ENCODE measurements at places on chromosomes 1 and 21.
A peak's percentile ranks its signal among the peaks of the same experiment; 100 is the strongest.

DNA sequence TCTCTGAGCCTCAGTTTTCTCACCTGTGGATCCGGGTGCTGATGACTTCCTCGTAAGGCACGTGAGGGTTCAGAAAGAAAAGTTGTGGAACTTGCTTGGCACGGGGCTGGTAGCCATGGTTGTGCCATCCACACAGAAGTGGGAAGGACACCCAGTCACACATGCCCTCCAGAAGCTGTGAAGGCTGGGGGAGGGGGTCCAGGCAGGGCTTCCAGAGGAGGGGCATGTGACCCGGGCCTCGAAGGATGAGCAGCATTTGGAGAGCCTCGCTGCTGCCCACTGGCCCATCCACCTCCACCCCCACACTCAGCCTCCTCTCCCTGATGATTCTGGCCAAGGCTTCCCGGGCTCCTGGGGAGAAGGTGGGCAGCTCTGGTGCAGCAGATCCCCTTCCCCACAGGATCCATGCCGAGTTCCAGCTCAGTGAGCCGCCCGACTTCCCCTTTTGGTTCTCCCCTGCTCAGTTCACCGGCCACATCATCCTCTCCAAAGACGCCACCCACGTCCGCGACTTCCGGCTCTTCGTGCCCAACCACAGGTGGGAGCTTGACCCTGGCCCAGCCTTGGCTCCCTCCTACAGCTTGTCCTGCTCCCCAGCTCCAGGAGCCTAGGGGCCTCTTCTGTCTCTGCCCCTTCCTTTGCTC lies 9.4 kb downstream of the SELENON start:
- no peak for DNase-seq

- no peak for DNase-seq
Measured at GRCh38 chr1:183043872-183044854, 20.9 kb downstream of the LAMC1 start.

GRCh38 chr1:27503033-27503432 lies 13.1 kb upstream of the WASF2 start:
- no peak for DNase-seq

GRCh38 chr1:45623972-45624371 lies at the start of gene CCDC17:
CCDC17 (minus strand) TSS chr1:45624054; CDS start chr1:45623909, 145 bp downstream.
- no peak for DNase-seq

- DNase-seq: no peak
Measured at GRCh38 chr21:45383615-45384201, 21.3 kb upstream of the COL18A1 start.

GRCh38 chr1:114861384-114861783 lies 6.7 kb downstream of the SYCP1 start:
- no peak for DNase-seq

DNA sequence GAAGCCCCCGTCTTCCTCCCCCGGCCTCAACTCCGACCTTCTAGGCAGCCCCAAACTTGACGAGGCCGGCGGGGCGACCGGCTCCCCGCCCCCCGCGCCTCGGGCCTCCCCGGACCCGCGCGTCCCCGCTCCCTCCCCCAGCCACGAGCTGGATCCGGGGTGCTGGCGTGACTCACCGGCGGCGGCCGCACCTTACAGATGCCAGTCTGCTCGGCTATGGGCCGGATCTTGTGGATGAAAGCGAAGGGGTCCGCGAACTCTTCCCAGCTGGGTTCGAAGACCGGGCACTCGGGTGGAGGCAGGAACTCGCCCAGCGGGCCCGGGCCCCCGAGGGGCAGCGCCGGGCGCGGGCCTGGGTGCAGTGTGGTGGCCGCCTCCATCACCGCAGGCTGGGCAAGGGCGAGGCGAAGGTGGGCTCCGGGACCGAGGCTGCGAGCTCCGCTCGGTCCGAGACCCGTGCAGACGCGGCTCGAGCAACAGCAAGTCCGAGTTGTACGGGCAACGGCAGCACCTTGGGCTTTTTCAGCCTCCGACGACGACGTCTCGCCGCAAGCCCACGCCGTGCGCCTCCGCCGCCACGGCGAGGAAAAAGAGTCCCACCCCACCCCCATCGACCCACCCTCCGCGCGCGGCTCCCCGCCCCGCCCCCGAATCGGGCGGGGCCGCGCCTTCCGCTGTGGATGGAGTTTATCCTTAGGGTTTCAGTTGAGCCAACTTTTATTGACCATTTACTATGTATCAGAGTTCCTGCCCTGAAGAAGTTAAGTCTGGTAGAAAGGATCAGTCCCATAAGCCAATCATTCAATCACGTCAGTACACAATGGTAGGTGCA lies at the start of gene KDM5B:
KDM5B (minus strand) TSS at position 496 of the 832 bp plus-strand sequence; CDS start at position 380, 116 bp downstream.
- DNase-seq: no peak

- DNase-seq: no peak
Measured at GRCh38 chr1:38087676-38088075, 41.1 kb upstream of the POU3F1 start.

GRCh38 chr1:72281637-72282270 lies 585 bp downstream of the NEGR1 start:
- peak; percentile 45 for DNase-seq

DNA sequence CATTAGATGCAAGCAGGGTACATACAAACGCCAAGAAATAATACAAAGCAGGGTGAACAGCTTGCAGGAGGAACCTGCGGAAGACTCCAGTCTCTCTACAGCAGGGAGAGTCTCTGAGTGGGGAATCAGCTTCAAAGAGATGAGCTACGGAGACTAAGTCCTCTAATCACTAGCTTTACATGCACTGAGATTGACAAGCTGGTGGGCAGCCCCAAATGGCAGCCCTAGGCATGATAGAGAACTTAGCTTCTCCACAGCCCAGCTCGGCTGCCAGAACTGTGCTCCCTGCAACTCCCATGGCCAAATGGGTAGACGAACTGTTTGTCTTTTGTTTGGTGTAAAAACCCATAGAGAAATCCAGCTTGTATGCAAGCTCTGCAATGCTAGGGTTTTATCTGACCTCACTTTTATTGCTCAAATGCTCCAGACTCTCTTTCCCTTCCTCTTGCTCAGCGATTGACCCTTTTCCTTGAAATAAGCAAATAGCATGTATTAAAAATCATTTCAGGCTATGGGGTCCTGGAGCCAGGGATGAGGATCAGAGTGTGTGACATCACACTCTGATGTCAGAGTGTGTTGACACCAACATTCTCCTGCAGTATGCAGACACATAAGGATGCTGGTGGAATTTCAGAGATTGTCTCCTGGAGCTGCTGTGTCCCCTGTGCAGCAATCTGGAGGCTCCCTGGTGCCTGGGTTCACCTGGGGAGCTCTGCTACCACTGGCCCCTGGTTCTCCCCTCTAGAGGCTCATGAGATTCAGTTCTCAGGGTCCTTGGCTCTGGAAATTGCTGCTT lies 238.5 kb downstream of the TTLL7 start:
- no peak for DNase-seq

DNA sequence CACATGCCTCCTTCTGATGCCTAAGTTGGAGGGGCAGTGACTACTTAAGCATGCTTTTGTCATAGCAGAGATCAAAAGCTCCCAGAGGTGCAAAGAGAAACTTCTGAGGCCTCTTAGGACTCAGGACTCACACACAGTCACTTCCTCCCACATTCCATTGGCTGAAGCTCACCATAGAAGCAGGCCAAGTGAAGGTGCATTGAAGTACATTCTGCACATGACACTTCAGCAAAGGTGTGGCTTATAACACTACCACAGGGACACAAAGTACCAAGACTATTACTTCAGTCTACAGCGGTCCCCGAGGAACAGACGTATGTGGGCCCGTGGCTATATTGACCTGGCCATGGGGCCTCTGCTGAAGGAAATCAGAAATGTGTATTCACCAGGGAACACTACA lies 2.5 kb upstream of the POGK start:
- no peak for DNase-seq

DNA sequence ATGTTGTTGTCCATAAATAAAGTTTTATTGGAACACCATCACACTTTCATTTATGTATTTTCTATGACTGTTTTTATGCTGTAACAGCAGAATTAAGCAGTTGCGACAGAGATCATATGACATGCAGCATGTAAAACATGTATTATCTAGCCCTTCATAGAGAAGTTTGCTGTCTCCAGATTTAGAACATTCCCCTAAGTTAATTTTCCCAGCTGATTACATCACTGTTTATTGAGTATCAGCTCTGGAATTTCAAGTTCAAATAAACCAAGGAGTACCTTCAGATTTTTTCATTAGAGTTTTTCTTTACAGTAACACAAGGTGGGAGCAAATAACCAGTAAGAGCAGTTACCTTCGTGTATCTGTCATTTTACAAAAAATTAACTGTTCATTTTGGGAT lies 792.8 kb downstream of the USP25 start:
- no peak for DNase-seq

DNA sequence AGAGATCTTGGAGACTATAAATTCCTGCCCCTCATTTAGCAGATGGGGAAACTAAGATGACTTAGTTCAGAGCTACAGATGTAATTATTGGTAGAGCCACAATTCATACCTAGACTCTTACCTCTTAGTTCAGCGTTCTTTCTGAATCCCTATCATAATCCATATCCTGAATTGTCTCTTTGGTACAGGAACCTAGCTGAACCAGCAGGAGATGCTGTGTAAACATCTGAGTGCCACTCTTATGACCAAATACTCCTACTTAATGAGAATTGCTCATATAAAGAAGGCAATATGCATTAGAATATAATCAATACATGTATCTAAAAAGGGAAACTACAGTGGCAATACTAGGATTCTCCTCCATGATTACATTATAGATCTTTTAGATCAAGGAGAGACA lies 459.0 kb downstream of the SIPA1L2 start:
- no peak for DNase-seq

- DNase-seq: no peak
Measured at GRCh38 chr1:168288311-168289052, 7.8 kb downstream of the TBX19 start.

Data from hypothalamus (tissue), 51 donors.